Kidney glomerular epithelial cell (primary cell): ENCODE measurements at places on chromosomes 16 and 17.

GRCh38 chr17:66750781-66751543 is 84.0 kb upstream of the CACNG5 start:
- no peak for DNase-seq

- DNase-seq, result no peak
Observed at GRCh38 chr16:72889616-72890582, 158.0 kb downstream of the ZFHX3 start.

DNA sequence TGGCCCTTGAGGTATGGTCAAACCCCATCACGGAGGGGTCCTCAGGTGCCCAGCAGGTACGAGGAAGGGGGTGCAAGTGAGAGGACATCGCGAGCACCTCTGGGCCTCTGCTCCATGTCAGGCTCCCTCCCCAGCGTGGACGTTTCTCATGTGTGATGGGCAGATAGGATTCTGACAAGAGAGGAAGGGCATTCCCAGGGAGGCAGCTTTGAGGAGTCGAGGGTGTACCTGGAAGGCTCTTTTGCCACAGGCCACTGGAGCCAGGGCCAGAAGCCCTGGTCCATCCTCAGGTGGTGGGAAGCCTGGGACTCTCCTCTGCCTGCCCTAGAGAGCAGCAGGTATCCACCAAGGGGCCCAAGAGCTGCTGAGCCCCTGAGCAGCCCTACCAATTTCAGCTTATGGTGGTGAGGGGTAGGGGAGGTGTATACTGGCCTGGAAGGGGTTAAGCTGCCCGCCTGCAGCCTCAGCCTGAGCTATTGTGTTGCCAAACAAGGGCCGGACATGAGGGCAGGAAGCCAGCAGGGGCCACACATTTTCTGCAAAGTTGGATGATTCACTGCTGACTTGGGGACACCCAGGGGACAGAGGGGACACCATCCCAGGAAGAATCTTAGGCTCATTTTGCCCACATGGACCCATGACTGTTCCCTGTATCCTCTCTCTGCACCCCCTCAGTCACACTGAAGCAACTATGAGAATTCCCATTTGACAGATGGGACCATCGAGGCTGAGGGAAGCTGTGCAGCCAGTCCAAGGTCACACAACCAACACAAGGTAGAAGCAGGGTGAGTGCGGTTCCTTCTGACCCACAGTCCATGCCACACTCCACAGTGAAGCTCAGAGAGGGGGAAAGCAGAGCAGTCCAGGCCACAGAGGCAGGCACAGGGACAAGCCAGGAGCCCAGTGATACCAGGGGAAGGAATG is 1.7 kb downstream of the CDH5 start:
- no peak for DNase-seq

- DNase-seq, result no peak
Observed at GRCh38 chr17:76968707-76969597, 100.7 kb downstream of the MGAT5B start.

DNA sequence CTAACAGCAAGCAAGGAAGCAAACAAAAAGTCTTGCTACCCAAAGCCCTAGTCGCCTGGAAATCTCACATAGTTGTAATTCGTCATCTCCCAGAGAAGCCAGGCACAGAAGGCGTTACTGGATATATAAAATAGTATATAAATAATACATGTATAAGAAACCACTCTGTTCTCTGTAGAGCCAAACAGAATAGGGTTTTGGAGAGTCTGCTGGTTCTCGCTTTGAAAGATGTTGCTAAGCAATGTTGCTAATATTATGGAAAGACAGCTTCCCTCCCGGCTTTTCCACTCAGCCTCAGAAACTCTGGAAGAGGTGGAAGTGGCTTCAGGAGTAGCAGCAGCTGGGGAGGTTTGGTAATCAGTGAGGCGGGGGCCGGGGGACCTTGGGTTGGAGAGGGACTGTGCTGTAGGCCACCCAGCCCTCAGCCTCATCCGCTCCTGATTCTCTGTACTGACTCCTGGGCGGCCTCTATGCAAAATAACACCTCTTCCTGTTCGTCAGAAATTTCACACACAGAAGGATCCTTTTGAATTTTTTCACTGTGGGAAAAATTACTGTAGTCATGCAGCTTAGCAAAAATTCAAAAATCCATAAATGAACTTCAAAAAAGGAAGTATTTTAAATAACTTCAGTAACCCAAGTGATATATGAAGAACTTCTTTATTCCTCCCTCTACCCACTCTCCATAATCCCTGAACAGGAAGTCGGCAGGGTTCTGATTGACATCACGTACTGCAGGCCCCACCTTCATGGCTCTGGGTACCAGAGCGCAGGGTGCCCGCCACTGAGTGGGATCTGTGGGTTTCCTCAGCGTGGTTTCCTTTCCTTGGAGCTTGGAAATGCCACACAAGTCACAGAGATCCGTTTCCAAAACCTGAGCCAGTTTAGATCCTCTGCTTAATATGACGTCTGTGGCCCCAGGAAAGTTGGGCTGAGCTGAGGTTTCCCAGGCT is 51.4 kb downstream of the RAP1GAP2 start:
- no peak for DNase-seq

DNA sequence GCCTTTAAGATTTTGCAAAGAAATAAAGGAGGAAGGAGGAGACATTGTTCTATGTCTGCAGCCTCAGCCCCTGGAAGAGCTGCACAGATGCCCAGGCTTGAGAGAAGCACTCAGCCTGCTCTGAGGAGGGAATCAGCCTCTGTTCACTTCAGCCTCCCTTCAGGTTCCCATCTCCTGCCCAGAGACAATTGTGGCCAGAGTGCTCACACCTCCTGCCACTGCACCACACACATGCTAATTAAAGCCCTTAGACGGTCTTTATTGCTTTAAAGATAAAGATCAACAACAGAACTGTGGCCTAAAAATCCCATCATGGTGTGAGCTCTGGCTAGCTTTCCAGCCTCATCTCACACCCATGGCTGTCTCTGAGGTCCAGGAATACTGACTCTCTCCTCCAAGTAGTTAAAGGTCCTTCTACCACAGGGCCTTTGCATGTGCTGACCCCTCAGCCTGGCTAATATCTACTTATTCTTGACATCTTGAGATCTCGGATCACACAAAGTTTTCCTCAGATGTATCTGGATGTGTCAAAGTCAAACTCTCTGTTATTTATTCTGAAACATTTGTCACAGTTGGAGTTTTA is 33.8 kb downstream of the CHD9NB start:
- no peak for DNase-seq

DNA sequence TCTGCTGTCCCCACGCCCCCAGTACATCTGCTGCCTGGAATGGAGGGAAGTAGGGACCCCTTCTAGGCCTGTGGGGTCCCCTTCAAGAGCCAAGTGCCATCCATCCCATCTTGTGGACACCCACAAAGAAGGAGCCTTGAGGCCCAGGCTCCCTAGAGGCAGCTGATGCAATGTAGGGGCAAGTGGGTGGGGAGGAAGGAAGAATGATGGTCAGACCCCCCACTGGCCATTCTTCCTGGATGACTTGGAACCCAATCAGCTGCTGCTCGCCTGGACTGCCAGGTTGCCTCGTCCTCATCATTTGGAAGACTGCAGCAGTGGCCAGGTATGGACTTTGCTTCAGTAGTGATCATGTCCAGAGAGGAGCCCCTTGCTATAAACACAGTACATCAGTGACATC is 48.9 kb downstream of the SMPD3 start:
- DNase-seq, result no peak

- no peak for DNase-seq
Observed at GRCh38 chr17:31286587-31286986, 10.5 kb downstream of the OMG start.

DNA sequence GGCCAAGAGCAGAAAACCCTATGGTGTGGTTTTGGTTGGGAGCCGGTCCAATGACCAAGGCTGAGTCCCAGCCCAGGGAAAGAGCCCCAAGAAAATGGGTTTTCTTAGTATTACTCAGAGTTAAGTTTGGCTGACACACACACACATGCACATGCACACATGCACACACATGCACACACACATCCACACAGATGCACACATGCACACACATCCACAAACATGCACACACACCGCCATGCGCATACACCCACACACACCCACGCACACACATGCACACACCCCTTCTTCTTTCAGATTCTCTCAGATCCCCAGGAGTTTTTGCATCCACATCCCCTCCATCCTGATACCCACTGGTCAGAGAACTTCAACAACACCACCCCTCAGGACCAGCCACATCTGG is 9.1 kb downstream of the ABCC12 start:
- no peak for DNase-seq

DNA sequence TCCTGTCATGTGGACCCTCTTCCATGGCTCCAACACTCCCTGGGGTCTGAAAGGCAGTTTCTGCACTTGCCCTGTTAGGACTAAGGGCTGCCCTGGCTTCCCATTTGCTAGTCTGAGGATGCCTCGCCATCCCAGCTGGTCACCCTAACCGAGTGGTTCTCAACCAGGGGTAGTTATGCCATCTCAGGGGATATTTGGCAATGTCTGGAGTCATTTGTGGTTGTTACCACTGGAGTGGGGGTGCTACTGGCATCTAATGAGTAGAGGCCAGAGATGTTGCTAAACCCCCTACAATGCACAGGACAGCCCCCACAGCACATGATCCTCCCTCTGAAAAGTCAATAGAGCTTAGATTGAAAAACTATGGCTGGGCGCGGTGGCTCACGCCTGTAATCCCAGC is 26.9 kb upstream of the CDH1 start:
- no peak for DNase-seq

DNA sequence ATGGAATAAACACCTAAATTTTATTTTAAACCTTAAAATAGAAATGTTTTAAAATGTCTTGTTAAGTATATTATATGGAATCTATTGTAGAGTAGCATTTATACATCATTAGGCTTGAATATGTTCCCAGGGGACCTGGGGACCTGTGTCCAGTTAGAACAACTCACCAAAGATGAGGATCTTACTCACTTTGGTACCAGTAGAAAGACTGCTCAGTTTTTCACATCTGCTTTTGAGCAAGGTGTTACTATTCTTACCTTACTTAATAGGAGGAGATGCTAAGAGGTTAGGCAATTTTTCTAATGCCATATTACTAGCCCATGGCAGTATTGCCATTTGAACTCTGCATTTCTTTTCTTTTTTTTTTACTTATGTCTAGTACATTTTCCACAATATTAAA is 14.7 kb downstream of the STXBP4 start:
- DNase-seq, result no peak

DNA sequence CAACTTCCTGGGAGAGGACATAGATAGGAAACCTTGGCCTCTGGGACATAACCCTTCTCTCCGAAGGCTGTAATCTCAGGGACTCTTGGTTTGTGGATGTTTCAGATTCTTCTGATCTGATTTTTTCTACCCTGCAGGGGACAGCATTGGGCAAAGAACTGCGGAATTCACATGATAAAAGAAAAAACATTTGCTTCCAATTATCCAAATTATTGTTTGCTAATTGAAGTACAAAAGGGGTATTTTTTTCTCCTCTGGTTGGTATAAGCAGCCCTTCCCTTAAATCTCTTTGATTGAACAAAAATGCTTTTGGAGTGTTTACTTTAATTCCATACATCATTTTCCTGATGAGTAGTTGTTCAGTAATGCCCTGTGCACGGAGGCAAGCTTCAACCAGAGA is 251.7 kb upstream of the IRX3 start:
- DNase-seq, result no peak

DNA sequence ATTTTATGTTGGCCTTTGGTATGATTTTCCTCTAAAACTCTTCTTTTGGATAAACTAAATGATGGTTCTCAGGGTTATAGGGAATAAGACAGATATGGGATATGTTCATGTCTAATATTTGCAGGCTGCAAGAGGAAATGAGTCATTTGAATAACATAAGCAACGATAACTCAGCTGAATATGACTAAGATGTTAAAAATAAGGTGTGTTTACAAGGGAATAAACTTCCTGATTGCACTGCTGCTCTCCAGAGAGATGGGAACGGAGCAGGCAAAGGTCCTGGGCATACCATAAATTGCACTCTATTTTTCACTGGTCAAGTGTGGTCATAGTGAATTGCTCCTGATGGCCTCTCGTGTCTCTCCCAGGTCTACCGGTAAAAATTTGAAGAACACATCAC is 666.2 kb downstream of the TOX3 start:
- DNase-seq, result peak; percentile 36

GRCh38 chr17:47634870-47635269 is 14.8 kb upstream of the KPNB1 start:
- no peak for DNase-seq

- DNase-seq, result no peak
Observed at GRCh38 chr16:54231336-54231735, 55.3 kb downstream of the IRX3 start.

DNA sequence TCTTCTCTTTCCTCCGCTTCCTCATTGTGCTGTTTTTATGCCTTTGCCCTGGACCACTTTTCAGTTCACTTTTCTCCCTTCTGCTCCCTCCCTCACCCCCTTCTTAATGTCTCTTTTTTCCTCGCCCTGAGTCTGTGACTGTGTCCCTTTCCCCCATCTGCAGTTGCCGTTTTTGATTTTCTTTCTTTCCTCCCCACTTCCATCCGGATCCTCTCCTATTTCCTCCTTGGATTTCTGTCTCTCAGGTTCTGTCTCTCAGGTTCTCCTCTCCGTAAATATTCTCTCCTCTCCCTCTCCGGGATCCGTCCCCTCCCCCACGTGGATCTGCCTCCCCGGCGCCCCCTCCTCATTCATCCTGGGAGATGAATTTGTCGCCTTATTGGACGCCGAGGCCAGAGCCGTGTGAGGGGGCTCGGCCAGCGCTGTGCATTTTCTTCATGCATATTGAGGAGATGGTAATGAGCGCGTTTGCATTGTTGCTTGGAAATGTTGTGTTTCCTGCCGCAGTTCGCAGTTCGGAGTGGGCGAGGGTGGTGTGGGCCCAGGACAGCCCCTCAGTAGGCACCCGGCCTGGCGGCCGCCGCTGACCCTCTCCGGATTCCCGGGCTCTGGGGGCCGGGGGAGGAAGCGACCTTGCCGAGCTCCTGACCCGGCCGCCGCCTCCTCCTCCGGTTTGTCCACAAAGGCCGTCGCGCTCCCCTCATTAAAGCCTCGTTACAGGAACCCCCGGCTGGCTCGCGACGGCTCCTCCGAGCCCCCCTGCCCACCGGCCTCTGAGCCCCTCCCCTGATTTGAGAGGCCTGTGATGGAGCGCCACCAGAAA is 4.5 kb upstream of the IRX3 start:
- DNase-seq, result no peak

GRCh38 chr17:28985950-28986713 is 19.7 kb downstream of the SEZ6 start:
- no peak for DNase-seq

DNA sequence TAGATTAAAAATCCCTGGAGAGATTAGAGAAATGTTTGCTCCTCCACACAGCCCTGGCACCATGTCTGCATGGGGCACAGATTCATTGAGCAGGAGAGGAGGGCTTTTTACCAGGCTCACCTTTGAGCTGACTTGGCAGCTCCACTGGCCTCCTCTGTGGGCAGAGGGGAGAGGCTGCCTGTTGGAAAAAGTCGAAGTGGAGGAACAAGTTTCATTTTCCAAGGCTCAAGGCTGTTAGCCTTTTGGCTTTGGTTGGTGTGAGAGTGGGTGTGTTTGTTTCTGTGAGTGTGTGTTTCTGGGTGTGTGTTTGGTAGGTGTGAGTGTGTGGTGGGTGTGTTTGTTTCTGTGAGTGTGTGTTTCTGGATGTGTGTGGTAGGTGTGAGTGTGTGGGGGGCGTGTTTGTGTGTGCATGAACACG is 5.6 kb downstream of the TMEM238L start:
- no peak for DNase-seq
